ENCODE measurements at places on chromosomes 5 and 9.

DNA sequence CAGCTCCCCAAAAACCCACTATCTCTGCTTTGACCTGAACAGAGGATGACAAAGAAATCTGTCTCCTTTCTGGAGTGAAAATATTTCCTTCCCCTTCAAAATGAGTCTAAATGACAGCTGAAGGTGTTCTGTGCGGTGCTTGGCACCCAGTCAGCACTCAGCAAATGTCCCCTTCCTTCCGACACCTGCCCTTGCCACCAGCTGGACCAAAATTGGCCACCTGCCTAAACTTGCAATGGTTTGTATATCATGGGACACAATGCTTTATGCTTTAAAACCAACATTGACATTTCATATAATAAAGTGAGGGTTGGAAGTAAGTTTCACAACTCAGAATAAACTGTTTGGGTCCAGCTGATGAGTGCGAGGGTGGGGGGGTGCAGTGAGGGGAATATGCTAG is 7.5 kb upstream of the TTC1 start:
- no peak for DNase-seq

DNA sequence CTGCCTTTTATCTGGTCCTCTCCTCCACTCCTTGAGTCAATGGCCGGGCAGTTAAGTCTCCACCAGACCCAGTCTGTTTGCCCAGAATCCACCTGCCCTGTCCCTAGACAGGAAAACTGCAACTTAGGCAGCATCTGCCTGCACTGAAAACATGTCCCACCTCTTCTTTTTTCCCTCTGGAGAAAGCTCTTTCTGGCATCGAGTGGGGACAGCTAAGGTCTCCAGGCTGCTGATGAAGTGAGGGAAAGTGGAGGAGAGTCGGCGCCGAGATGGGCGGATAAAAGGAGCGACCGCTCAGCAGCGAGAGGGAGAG is 243 bp upstream of the SHISAL2B start:
- DNase-seq: no peak

- DNase-seq: no peak
These were observed 22.1 kb downstream of the URM1 start for GRCh38 chr9:128393145-128393775.

DNA sequence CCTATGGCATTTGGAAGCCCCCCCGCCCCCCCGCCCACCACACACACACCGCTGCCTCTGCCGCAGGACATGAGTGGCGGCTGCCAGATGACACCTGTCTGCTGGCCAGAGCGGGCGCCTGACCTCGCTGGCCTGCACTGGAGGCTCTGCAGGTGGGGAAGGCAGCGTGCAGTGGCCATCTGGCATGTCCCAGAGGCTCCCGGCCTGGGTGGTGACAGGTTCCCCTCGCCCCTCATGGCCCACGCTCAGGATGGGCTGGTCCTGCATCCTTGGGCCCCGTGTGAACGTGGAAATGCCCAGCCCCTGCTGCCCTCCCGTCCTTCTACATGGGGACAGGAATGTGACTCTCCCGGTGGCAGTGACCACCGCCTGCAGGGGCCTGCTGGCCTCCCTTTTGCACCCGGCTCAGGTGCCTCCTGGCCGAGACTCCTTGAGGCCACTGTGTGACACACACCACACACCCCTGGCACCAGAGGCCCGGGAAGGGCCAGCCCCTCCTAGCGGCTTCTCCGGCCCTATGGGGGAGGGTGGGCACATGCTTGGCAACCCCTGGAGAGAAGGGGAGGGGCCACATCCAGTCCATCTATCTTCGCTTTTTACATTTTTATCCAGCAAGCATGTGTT is 30.3 kb downstream of the IRX4 start:
- no peak for DNase-seq

- no peak for DNase-seq
These were observed 350.5 kb downstream of the SLIT3 start for GRCh38 chr5:168950241-168950951.

DNA sequence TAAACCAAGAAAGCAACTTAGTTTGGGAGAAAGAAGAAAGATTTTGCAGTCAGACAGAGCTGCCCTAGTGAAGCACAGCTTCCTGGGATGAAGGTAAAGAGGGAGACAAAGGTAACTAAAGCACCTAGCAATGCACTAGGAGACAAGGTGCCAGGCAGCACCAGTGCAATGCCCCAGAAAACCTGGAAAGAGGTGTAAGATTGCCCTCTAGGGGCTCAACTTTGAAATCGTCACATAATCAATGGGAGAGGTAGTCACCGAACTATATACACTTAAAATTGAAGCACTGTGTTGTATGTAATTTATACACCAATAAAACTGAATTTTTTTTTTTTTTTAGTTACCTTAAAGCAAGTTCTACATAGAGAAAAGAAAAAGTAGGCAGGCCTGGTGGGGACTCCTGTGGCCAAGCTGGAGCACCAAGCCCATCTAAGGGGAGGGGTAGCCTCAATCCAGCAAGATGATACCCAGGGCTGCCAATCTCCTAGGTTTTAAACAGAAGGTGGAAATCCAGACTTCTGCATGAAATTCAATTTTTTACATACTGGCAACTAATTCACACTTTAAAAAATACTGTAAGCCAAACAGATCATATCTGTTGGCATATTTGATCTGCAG is 48.2 kb downstream of the CDK5RAP2 start:
- no peak for DNase-seq

DNA sequence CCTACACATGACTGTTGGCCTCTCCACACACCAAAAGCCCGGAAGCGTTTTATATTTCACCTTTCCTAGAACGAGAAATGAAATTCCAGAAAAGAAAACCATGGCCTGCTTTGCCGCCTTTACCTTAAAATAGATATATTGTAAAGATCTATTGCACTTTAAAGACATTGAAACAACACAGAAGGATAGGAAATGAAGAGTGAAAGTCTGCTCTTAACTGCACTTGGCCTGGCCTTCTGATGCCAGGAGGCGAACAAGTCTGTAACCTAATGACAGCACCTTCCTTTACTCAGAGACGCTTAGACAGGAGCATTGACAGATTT is 6.7 kb downstream of the PRDM6 start:
- no peak for DNase-seq

DNA sequence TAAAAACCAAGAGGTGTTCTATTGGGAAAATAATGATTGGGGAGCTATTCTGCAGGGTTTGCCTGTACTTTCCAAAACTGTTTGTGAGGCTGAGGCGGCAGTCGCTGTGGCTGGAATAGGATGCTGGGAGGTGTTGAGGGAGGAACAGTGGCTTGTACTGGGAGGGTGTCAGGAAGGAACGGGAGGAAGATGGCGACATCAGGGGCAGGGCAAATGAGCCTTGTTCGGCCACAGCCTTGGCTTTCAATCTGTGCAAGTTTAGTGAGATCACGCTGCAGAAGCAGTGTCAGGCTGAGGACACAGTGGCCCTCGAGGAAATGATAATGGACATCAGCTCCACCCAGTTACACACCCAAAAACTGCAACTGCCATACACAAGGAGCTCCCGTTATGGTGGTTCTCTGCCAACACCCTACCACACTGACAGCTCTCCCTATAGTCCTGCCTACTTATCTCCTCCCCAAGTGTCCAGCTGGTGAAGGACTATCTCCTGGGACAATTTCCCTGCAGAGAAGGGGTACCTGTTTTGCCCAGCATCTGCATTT is 27.3 kb downstream of the KIF2A start:
- DNase-seq: no peak

GRCh38 chr5:89377767-89378455 is 494.9 kb upstream of the MEF2C start:
- no peak for DNase-seq

- no peak for DNase-seq
These were observed 1.5 kb upstream of the RNF180 start for GRCh38 chr5:64164166-64164565.

GRCh38 chr9:109213285-109214121 is 46.5 kb upstream of the FRRS1L start:
- no peak for DNase-seq

Measured in CD4-positive, alpha-beta T cell treated with Interleukin-6 at 100 ng/mL for 8 hours (primary cell).